T-helper 1 cell (primary cell): ENCODE measurements at places on chromosomes 3 and 15.

- DNase-seq, result no peak
These were observed 27.2 kb downstream of the TIMP4 start for GRCh38 chr3:12131351-12132090.

DNA sequence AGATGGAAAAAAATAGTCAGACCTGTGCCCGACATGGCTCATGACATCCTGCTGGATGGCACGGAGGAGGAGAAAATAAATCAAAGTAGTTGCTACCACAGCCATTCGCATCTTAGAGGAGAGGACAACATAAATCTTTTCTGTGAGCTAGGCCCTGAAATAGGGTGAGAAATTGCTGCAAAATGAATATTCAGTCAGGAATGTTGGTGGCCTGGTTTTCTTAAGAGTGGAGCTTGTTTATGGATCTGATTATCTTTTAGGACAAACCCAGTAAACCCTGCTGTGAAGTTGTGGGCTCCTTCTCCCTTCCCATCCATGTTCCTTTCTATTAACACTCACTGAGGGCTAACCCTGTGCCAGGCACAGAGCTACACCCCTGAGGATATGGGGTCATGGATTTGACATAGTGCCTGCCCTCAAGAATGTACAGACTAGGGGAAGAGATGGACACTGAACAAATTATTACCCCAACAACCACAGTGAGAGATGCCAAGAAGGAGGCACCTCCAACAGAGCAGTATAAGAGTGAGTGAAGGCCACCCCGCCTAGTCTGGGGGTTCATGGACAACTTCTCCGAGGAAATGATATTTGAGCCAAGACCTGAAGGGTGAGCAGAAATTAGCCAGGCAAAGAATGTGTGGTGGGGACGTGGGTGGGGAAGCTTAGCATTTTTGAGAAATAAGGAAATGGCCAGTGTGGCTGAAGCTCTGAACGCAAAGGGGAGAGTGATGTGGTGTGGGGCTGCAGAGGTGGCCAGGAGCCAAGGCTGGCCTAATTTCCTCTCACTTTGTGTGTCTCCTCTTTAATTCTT lies 68.9 kb upstream of the ARL8B start:
- no peak for DNase-seq

DNA sequence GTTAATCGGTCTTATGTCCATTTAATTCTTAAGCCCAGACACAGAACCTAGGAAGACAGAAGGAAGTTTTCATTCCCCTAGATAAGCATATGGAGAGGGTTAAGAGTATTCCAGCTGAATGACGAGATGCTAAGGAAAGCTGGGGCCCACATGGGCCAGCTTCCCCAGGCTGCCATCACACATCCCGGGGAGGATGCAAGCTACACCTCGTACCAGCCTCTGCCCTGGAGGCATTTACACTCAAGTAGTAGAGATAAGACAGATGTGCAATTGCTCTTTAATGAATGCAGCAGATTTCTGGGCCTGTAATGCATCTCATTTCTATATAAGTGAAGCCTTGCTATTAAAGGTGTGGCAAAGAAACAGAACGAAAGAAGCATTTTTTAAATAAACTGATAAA lies 144.5 kb downstream of the MEX3B start:
- no peak for DNase-seq

- no peak for DNase-seq
These were observed 825.7 kb upstream of the GBE1 start for GRCh38 chr3:82587174-82587573.

DNA sequence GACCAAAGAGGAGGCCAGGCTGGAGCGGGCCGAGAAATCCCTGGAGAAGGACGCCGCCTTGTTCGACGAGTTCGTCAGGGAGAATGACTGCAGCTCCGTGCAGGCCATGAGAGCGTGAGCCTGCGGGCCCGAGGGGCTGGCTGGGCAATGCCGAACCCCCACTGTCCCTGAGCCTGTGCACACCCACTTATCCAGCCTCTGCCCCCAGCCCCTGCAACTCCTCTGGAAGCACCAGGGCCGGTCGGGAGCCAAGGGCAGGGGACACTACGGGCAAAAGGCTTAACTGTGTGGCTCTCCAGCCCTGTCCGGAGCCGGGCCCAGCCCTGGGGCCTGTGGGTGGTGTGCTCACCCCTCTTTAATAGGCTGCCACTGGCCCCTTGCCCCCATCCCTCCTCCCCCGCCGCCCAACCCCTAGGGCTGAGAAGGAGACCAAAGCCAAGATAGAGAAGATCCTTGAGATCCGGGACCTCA lies 24.0 kb downstream of the CFAP100 start:
- DNase-seq, result no peak

GRCh38 chr3:143795874-143796273 lies 52.4 kb downstream of the SLC9A9 start:
- no peak for DNase-seq

GRCh38 chr3:134568790-134569189 lies 82.0 kb downstream of the KY start:
- DNase-seq, result no peak

- DNase-seq, result no peak
These were observed 42.2 kb downstream of the TRIM42 start for GRCh38 chr3:140719841-140720614.

- DNase-seq, result no peak
These were observed 300.6 kb downstream of the MECOM start for GRCh38 chr3:169362868-169363267.

GRCh38 chr3:46191730-46192129 lies 16.4 kb downstream of the CCR1 start:
- DNase-seq, result no peak

DNA sequence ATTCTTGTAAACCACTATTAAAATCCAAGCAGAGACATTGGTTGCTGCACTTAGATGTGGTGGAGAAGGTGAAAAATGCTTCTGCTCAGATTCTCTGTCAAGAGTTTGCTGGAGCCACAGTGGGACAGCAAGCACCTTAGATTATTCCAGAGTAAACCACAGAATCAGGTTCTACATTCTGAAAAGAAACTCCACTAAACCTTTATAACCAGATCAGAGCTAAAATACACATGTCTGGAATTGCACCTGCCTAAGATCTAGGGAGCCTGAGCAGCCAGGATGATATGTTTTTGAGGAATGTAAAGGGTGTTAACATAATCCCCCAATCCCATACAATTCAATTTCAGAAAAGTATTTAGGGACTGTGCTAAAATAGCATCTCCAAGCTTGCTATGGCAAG lies at the start of gene ZPLD1:
Gene ZPLD1, plus strand, starts transcription at position 301 of the 400 bp plus-strand sequence. CDS start 3,473 bp downstream, outside the sequence.
- DNase-seq, result no peak

DNA sequence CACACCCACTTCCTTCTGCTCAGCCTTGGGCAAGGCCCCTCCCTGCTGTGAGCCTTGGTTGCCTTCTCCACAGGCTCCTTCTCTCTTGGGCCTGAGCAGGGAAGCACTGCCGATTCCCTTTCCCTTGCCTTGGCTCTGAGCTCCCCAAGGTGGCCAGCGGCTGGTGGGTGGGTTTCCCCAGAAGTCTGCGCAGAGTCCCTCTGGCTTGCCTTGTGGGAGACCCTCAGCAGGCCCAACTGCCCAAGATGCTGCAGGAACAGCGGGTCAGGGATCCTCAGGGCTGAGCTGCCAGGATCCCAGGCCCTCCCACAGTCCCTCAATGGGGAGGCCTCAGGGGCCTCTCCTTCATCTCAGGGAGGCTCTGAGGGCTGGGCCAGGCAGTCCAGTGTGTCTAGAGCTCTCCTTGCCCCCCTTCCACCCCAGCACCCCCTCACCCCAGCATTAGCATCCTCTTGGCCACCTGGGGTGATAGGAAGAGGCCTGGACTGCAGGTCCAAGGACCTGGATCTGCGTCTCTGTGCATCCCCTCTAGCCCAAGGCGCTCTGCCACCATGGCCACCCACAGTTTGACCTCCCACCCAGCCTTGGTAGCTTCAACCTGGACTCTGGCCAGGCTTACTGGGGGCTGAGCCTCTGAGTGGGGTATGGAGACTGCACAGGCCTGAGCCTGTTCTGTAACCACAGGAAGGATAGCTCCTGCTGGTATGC lies 68.6 kb downstream of the EXOG start:
- DNase-seq, result no peak

DNA sequence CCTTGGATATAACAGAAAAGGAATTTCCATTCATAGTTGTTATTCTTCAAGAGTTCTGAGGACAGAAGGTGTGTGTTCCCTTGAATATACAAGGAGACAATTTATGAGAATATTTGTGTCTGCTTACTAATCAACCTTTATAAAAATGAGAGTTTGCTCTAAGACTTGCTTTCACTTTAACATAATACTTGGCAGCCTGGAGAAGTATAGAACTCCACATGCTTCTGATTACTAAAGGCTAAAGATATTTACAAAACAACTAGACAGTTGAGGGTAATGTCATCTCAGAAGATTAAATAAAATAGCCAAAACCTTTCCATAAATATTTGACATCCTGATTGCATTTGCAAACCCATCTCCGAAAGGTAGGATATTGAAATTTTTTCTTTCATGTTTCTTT lies 727.1 kb upstream of the NAALADL2 start:
- DNase-seq, result no peak

- no peak for DNase-seq
These were observed 24.3 kb downstream of the VGLL4 start for GRCh38 chr3:11619461-11619860.

GRCh38 chr15:30824518-30825195 lies 79.1 kb upstream of the FAN1 start:
- no peak for DNase-seq

- DNase-seq, result no peak
These were observed 460.3 kb upstream of the IL12A start for GRCh38 chr3:159528251-159528895.

DNA sequence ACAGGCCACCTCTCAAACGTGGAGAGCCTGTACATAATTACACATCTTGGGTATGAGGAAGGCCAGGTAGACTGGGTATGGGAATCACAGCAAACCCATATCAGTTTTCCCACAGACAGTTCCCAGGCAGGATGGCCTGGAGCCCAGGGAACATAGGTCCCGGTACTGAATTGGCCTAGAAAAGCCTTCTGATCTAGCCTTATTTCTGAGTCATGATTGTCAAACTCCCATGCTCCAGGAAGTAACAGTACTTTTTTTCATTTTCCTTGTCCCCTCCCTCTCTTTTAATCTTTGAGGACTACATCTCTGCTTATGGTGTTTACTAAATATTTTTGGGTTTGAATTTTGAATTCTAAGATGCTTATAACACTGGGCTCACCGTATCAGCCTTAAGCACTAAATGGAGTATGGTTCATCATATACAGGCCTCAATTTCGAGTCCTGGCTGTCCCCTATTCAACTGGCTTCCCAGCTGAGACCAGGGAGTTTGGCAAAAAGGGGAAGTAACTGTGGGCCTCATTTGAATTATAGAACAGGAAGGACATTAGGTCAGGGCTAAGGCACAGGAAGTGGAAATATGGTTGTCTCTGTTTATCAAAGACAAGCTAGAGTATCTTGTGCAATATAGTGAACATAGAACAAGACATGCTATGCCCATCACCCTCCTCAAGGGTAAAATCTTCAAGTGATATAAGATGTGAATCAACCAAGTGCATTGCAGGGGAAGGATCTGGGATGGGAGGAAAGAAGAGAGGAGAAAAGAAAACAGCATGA lies 494.6 kb downstream of the NTRK3 start:
- no peak for DNase-seq

GRCh38 chr3:52742418-52743041 lies 28.2 kb downstream of the NEK4 start:
- no peak for DNase-seq

- DNase-seq, result no peak
These were observed 63.8 kb downstream of the CHSY1 start for GRCh38 chr15:101187820-101188636.

DNA sequence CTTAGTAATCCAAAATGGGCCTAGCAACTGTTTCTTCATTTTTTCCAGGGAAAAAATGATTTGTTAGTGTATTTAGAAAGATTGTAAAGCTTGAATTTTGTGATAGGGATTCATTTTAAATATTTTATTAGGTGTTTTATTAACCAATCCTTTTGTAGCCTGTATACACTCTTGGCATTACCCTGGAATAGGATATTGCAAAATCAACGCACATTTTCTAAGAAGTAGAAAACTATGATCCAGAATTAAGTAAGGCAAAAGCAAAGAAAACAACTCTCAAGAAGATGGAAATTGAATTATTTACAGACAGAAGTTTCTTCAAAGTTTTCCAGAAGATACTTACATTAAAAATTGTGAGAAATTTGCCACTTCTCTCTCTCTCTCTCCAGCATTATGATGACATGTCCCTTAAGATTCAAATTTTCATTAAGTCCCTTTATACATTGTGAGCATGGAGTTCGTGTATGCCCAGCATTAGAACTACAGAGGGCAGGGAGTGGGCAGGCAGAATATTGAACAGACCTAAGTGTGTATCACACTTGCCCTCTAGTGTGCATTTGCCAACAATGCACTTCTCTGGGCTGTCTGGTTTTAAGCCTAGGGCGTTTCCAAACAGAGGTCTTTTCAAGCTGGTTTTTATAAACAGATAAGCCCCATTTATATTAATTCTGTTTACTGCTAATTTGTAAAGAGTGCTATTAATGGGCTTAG lies 28.5 kb upstream of the CMSS1 start:
- peak; percentile 6 for DNase-seq

GRCh38 chr3:173921732-173922131 lies 524.2 kb downstream of the NLGN1 start:
- no peak for DNase-seq

DNA sequence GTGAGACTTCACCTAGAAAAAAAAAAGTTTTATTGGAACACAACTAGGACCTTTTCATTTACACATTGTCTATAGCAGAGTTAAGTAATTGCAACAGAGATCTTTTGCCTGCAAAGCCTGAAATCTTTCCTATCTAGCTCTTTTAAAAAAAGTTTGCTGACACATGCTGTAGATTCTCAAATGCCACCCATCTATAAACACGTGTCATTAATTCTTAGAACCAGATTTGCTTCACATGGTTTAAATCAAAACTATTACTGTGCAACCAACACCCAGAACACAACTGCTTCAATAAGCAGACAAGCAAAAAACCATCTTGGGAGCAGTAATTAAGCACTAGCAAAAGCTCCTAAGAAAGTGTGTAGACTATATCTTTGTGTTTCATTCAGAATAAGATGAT lies 55.0 kb downstream of the OXSM start:
- no peak for DNase-seq

DNA sequence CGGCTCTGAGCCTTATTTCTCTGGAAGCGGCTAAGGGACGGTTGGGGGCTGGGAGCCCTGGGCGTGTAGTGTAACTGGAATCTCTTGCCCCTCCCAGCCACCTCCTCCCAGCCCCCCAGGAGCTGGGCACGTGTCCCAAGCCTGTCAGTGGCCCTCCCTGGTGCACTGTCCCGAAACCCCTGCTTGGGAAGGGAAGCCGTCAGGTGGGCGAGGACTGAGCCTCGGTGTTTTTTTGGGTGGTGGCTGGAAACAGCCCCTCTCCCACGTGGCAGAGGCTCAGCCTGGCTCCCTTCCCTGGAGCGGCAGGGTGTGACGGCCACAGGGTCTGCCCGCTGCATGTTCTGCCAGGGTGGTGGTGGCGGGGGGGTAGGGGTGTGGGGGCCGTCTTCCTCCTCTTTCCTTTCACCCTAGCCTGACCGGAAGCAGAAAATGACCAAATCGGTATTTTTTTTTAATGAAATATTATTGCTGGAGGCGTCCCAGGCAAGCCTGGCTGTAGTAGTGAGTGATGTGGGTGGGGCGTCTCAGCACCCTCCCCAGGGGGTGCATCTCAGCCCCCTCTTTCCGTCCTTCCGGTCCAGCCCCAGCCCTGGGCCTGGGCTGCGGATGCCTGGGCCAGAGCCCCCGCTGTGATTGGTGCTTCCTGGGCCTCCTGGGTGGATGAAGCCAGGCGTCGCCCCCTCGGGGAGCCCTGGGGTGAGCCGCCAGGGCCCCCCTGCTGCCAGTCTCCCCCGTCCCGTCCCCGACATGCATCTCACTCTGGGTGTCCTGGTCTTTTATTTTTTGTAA lies 58.8 kb upstream of the GOLGA8A start:
- no peak for DNase-seq
